ENCODE measurements at places on chromosomes 7 and 10. TPM values are rescaled to one million over a fixed set of nuclear protein-coding genes. Genes with fewer than 3 reads are reported as not detected.
A peak's percentile ranks its signal among the peaks of the same experiment; 100 is the strongest.

GRCh38 chr10:77504196-77504872 is 133.3 kb downstream of the KCNMA1 start:
- DNase-seq: no peak

DNA sequence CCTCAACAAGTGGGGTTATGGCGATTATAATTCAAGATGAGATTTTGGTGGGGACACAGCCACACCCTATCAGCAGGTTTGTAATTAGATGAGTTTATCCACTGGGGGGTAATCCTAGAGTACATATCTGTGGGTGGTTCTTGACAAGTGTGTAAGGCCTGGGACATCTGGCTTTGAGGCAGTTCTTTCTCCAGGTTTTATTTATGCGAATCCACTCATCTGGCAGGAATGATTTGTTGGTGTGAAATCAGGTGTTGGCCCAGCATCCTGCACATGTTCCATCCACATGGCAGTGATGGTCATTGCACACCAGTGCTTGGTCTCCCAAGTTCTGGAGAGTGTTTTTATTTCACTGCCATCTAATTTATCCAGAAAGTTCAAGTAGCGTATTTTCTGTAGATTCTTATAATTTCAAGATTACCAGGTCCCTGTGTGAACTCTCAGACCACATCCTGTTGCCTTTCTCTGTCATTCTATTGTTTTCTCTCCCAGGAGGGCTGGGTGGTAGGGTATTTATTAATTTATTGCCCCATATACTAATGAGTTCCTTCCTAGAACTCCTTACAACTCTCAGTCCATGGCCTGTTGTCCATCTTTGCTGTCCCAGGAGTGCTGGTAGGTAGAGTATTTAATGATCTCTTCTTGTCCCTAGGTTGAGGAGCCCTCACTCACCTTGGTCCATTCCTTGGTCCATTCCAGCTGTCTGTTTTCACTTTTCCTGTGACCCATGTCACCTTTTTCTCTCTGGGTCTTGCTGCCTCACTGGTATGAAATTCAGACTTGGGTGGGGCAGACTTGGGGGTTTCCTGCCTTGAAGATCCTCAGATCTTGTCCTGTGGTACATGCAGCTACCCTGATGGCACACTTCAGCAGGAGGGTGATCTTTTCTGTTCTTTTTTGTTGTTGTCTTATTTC is 10.4 kb downstream of the RALA start:
- DNase-seq: no peak

DNA sequence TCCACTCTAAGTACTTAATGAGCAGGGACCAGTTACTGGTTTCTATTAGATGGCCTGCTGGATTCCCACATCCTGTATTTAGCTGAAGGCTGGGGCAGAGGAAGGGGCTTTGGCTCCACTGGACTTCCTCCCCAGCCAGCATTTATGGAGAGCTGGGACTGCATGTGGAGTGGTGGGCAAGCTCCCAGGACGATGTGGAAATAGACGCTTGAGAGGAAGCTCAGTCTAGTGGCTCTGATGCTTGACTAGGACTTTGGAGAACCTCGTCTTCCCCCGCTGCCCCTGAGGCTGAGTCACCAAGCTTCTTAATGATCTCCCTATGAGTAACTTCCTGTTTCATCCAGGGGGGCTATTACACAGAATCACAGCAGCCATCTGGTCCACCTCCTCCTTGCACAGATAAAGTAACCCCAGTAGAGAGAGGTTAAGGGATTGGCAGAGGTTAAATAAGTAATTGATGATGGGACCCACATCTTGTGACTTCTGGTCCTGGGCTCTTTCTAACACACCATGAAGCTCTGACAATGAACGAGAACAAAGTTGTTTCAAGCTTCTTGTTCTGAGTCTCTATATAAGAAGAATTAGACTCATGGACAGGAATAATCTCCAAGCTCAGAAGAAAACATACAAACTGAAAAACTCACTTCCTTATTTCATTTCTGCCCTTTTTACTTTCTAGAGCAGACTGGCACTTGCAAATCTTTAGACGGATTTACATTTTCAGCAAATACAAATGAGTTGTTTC is 126.2 kb downstream of the PRPF18 start:
- DNase-seq: peak; percentile 55

The ARHGEF35 gene
- polyA plus RNA-seq: 15.8 TPM

DNA sequence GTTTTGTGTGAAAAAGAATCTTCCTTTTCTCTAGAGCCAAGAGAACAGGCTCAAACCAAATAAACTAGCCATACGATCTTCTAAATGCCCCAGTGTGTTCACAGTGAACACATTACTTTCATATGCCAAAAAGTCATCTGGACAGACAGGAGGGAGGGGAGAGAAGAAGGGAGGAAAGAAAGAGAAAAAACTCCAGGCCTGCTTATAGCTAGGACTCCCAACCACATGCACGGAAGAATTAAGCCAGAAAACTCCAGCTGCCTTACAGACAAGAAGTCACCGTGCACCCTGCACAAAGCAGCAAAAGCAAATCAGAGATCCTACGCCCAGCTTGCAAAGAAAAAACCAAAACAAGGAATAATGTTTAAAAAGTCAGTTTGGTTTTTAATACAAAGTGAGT is 34.3 kb downstream of the SNX8 start:
- DNase-seq: no peak

DNA sequence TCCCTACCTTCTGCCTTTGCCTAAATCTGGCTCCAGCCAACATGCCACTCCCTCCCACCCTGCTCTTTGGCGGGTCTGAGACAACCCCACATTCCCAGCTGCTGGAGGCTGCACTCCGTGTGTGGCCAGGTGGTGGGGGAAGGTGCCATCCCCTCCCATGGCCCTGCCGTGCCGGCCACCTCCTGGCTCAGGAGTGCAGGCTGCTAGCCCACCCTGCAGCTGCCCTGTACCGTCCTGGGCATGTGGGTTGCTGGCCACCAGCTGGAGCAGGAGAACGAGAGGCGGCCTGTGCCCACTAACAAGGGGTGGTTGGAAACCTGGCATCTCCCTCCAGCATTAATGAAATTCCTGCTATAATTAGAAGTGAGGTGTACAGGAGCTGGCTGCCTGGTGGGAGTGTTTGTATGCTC is 97.6 kb downstream of the ZMIZ1 start:
- DNase-seq: no peak

- DNase-seq: no peak
Measured at GRCh38 chr10:33887188-33887587, 552.7 kb upstream of the NRP1 start.

DNA sequence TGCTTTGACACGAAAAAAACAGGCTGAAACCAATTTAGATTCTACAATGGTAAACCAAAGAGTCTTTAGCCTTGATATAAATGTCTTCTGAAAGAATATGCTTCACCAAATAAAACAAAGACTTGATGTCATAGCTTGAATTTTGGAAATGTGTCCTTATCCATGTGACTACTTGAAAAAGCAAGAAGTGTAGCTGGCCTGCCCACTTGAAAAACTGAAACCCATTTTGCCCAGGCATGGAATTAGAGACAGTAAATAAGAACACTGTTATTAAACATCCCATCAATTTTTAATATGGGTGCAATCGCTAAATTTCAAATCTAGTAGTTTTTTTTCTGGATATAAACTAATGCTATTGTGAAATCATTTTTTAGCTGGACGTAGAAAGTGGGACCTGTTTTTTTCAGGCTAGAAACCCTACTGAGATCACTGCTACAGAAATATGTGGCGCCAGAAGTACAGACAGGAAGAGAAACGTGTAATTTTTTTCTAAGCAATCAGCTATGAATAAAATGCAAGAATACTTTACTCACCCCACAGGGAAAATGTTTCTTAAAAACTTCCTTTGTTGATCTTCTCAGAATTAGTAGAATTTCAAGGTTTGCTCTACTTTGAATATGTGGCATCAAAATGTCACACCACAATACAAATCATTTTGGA is 56.7 kb downstream of the PIP4K2A start:
- no peak for DNase-seq

DNA sequence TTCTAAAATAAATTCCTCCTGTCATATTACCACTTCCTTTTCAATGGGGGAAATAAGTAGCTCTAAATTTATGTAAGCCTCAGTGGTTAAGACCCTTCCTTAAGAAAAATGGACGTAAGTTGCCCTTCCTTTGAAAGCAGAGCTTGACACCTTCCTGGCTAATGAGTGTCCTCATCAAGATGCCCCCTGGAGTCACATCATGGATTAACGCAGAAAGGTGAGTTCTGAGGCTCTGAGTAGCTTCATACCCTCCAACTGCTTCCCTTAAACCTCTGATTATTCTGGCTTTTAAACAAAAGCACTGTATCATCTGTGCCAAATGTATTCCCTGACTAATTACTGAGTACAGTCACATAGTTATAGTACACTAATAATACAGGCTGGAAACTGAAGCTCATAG is 14.7 kb downstream of the KCTD7 start:
- DNase-seq: no peak

- no peak for DNase-seq
Measured at GRCh38 chr7:48611993-48612392, 312.4 kb upstream of the CDC14C start.

The MRLN gene
- polyA plus RNA-seq: 1.1 TPM
